MCF 10A (cell line): ENCODE measurements at places on chromosomes 7 and 10.
A peak's percentile ranks its signal among the peaks of the same experiment; 100 is the strongest.

DNA sequence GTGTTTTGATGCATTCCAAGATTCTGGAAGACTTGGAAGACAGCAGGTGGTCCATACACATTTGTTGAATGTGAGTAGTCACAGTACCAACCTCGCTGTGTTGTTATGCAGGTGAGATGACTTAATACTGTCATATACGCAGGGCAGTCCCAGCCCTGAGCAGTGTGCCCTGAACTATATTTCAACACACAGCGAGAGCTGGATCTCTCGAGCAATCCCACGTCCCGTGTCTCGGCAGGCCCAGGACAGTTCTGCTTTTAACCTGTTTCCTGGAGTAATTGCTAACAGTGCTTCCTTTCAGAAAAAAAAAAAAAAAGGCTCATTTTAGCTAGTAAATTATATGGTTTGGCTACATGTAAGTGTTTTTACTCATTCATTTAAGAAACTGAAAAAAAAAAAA lies 179.7 kb downstream of the PRKCQ start:
- no peak for DNase-seq

DNA sequence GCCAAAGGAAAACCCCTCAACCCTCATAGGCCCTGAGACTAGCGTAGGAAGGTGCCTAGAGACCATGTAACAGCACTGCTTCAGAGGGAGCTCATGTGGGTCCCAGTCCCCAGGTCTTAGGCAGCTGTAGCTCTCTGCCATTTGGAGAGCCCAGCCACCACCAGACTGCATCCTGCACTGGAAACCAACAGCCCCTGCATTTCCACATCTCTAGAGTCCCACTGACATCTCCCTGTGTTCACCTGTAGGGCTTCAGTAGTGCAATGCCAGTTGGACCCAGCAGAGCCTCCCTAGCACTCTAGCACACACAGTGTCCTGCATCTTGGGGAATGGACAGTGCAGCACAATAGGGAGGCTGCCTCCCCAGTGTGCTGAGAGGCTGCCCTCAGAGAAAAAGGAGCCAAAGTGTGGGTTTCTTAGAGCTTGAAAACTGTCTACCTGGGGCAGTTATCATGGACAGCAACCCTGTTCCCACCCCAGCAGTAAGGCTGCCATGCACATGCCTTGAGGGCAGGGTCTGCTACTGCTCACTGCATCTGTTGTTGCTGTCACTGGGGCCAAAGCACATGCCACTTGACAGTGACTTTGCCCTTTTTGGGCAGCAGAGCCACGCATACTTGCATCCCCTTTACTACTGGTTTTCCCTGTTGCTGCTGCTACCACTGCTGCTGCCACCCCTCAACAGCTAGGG lies 46.7 kb upstream of the ANTXRL start:
- no peak for DNase-seq

DNA sequence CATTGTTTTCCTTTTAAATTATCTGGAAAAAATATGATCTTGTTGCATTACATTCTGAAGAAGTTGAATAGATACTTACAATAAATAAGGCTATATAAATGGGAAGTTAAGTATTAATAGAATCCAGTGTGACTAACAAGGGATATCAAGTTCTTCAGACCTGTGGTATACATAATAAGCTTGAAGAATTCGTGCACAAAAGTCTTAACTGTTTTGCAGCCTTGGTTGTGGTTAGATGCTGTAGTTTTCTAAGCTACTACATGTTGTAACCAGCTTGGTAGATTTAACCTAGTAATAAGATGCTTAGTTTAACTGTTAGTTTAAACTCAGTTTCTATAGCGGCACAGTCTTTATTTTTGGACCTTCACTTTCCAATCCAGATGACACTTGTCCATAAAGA lies 106.2 kb upstream of the GLCCI1 start:
- DNase-seq: no peak

GRCh38 chr10:73859428-73859783 lies 14.9 kb downstream of the CAMK2G start:
- no peak for DNase-seq

DNA sequence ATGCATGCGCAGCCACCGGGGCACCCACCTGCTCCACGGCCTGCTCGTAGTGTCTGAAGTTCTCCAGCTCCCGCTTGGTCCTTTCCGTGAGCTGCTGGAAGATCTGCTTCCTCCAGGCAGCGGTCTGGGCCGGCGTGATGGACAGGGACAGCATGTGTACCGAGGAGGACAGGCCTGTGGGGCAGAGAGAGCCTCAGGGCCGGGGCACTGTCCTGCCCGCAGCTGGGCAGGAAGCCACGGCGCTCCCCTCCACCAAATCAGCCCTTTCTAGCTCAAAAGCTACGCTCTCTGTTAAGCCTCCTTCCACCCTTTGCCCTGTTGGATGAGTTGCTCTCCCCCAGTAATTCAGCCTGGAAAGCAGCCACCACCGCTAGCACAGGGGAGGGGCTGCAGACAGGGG lies 19.2 kb downstream of the TECPR1 start:
- no peak for DNase-seq

DNA sequence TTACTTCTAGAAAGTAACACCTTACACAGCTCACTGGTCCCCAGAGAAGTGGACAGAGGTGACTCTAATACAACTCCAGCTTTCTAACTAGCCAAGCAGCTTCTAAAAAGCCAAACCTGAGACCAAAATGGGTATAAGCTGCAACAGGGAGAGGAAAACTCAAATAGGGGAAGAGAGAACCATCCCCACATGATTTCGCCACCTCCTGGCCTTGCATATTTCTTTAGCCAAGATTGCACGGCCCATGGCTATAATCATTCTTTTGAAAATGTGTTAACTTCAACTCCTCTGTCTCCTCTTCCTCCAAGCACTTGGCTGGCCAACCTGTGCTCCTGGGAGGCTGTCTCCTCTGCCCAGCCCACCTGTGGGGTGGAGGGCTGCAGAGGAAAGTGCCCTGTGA lies 28.7 kb downstream of the NUP42 start:
- DNase-seq: no peak

GRCh38 chr10:6704896-6705295 lies 124.8 kb upstream of the PRKCQ start:
- no peak for DNase-seq

DNA sequence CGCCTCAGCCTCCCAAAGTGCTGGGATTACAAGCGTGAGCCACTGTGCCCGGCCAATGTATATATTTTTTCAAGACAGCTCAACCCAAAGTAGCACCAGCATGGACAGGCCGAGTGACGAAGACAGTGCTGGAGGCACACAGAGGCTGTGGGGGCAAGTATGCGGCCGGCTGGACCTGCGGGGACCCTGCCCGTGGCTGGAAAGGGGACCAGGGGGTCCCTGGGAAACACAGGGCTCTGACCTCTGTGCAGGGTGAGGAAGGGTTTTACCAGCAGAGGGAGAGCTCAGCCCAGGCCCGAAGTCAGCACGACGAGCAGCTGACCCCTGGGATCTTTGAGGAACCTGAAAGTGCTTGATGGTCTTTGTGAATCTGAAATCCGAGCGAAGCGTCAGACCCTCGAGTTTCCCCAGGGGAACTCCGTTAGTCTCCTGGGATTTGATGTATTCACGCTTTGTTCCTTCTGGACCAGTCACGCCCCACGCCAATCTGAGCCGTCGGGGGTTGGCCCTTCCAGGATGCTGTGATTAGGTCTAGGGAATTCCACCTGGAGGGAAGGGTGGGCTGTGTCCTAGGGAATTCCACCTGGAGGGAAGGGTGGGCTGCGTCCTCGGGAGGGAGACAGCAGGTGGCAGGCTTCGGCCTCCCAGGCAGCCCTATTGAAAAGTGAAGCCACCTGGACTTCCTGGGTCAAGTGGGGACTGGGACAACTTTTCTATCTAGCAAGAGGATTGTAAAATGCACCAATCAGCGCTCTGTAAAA lies 10.9 kb upstream of the ZFAND2A start:
- no peak for DNase-seq

DNA sequence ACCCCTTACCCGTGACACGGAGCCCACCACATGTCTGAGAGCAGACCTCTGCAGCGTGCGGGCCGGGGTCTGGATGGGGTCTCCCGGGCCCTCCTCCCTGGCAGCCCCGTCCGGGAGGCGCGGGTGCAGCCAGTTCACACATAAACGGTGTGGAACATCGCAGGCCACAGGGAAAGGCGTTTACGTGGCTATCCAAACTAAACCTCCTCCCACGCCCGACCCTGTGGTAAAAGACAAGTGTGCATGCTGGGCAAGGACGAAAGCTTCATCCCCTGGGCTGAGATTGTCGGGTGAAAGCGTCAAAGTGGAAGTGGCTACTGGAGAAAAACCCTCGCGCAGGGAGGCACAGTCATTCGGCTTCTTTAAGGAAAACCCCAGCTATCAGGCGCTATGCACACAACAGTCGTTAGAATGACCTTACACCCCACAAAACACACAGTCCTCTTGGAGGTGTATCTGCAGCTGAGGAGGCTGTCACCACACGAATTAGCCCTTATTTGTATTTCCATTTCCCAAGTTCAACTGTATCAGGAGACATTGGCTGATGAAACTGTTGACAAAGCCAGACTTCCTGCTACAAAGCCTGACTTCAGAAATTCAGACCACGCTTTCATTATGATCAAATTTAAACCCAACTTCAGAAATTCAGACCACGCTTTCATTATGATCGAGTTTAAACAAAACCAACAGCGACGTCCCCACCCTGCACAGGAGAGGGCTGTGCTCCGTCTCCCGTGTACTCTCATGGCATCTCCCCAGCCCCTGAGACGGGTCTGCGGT lies 15.3 kb downstream of the GPER1 start:
- no peak for DNase-seq

DNA sequence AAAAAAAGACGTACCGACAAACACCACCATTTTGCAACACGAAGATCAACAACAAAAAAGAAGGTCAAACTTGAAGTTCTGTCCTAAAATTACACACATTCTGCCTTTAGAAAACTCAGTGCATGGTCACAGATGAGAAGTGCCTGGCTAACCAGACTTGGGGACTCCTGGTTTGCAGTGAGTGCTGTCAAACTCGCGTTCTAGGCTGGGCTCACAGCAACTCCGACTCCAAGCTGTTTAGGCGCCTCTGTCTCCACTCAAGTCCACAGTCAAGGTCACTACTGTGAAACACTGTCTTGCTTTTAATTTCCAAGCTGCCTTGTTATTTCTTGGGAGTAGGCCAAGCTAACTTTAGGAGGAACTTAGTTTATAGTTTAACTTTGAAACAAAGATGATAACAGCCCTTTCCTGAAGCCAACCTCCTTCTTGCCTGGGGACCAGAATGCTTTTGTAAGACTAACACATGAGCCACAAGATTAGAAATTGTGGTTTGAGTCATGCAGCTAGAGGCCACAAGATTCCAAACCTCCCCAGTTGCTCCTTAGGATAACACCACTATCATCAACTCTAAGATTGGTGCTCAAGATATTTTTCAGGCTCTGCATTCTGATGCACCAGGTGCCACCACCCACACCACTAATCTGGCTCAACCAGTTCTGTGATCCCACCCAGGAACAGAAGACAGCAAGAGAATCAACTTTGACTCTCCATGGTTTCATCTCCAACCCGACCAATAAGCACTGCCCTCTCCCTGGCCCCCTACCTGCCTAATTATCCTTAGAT lies 1.1 kb upstream of the DNAAF5 start:
- DNase-seq: peak; percentile 27

- DNase-seq: peak; percentile 16
Observed at GRCh38 chr7:42511027-42511426, 274.0 kb upstream of the GLI3 start.

DNA sequence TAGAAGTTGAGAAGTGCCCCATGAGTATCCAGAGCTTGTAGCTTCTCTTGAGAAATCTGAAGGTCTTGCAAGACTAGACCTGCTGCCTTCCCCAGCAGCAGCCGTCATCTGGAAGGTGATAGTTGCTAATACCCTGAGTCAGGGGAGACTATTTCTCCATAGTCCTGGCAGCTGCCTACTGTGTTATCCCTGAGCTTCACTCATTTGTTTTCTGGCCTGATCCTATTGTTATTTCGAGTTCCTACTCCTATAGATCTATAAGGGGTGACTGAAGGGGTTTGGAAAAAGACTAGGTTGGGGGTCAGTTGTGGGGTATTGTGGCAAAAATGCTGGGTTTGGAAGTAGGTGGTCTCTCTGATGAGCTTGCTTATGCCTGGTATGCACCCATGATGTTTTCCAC lies 297.8 kb downstream of the CNTNAP2 start:
- DNase-seq: peak; percentile 18

DNA sequence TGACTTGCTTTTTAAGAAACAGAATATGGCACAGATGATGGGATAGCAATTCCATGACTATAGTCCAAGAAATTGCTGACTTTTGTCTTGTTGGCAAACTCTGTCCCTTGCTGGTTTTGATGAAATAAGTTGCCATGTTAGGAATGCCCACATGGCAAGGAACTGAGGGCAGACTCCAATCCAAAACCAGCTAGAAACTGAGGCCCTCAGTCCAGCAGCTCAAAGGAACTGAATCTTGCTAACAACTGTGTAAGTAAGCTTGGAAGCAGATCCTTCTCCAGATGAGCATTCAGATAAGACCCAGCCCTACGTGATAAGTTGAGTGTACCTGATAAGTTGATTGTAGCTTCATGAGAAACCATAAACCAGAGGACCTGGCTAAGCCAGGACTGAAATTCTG lies 64.3 kb upstream of the BMPER start:
- no peak for DNase-seq

GRCh38 chr10:86733260-86733671 lies 23.2 kb upstream of the BMPR1A start:
- DNase-seq: no peak

DNA sequence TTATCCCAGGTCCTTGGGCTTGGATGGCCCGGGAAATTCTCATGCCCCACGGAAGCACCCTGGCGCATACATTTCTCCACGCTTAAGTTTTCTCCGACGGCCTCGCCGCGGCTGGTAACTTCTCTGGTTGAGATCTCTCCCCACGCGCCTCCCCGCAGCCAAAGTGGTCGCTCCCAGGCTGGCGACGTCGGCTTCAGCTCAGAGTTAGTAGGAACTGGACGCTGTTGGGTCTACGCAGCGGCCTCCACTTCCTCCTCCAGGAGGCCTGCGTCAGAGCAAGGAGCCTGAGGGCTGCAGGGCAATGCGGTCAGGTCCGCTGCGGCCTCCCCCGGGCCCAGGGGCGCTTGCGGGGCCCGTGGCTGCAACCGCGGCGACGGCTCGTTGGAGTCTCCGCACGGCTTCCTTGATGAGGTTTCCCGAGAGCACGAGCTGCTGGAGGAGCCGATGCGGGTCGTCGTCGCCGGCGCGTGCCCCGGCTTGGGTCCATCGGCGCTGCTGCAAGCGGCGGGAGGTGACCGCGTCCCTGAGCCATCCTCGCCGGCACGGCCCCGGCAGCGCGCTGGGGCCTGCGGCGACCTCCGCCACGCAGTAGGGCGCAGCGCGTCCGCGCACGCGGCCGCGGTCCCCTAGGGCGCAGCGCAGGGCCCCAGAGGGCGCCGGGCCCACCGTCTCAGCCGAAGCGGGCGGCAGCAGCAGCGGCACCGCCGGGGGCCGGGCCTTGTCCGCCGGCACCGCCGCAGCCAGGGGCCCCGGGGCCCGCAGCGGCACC lies 744 bp downstream of the FRAT2 start:
- DNase-seq: peak; percentile 50

- DNase-seq: no peak
Observed at GRCh38 chr10:59383436-59383835, 21.1 kb upstream of the FAM13C start.
